ENCODE measurements at places on chromosomes 5 and 9.

GRCh38 chr5:126970517-126971017 lies 59.8 kb downstream of the MARCHF3 start:
- no peak for DNase-seq

- peak; percentile 96 for DNase-seq
Measured at GRCh38 chr9:132354637-132355355, at the start of gene SETX. SETX (minus strand) TSS chr9:132354986; CDS start chr9:132349428, 5,558 bp downstream.

- peak; percentile 86 for DNase-seq
Measured at GRCh38 chr9:87464110-87464991, 33.3 kb upstream of the DAPK1 start.

GRCh38 chr5:90201923-90202322 lies 207.6 kb downstream of the CETN3 start:
- DNase-seq: no peak

GRCh38 chr5:53820802-53821171 lies 260.3 kb downstream of the NDUFS4 start:
- DNase-seq: no peak

GRCh38 chr5:142881784-142882126 lies 111.6 kb downstream of the ARHGAP26 start:
- DNase-seq: no peak

- no peak for DNase-seq
Measured at GRCh38 chr9:81791076-81791475, 101.7 kb upstream of the TLE1 start.

DNA sequence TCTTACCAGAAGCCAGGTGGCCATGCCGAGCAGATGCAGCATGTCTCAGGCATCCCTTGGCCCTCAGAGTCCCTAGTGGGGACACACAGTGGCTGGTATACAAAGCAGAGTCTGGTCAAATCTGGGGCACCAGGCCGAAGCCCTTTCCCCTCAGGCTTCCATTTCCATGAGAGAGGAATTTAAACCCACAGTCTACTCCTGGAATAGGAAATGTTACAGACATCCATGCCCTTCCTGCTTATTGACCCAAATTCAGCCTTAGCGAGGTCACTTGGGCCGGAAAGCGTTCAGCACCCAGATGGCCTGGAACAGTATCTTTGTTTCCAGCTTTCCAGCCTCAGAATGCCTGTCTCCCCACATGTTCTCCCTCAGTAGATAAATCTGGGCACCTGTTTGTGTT lies 131.7 kb downstream of the PIP5K1B start:
- DNase-seq: no peak

DNA sequence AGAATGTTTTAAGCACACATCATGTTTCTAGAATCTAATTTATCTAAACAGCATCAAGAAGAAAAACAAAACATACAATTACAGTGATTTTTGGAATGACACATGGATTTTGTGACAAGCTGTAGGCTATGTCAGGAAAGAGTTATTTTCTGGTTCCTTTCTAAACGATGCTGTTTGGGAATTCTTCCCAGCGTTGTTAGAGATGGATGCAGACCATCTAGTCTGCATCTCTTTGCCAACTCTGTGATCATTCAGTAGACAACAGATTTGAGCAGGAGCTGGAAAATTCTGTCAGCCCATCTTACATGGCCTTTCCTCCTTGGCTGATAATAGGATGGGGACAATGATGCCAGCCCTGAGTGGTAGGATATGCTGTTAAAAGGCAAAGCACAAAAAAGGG lies 295.7 kb upstream of the TRPC7 start:
- DNase-seq: no peak

- DNase-seq: no peak
Measured at GRCh38 chr5:103929338-103930013, 366.9 kb upstream of the NUDT12 start.

DNA sequence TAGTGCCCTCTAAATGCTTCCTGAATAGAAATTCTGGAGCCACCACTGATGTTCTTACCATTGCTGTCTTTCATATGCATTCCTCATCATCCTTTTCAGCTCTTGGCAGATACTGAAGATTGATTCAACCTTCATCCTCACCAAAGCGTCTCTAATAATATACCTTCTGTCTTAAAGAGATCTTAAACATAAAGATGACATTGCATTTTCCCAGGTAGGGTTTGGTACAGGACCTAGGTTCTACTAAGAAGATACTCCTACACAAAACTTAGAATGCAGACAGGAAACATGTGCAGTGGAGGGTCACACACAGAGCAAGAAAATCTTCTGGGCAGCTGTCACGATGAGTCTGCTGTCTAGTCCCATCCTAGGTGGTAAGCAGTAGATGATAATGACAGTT lies 41.0 kb upstream of the RPS23 start:
- DNase-seq: no peak

DNA sequence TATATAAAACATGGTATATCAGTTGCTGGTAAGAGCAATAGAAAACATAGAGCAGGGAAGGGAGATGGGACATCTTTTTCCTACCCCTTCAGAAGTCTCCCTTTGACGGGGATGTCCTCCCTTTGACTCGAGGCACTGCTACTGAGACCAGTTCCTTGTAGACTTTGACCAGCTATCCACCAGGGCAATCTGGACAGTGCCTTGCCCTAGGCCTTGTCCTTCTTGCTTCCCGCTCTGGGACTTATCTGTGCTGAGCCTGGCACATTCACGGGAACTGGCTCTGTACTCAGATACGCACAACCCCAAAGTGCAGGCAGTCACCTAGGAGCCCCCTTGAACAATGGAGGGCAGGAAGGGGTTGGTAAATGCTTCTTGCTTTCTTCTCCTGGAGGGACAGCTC lies 116.6 kb upstream of the ANKH start:
- DNase-seq: no peak

GRCh38 chr9:83280790-83281189 lies 217.8 kb upstream of the RASEF start:
- DNase-seq: no peak

GRCh38 chr5:129125819-129126218 lies 31.3 kb downstream of the ISOC1 start:
- peak; percentile 6 for DNase-seq

- DNase-seq: no peak
Measured at GRCh38 chr5:66889524-66889923, 293.3 kb downstream of the MAST4 start.

DNA sequence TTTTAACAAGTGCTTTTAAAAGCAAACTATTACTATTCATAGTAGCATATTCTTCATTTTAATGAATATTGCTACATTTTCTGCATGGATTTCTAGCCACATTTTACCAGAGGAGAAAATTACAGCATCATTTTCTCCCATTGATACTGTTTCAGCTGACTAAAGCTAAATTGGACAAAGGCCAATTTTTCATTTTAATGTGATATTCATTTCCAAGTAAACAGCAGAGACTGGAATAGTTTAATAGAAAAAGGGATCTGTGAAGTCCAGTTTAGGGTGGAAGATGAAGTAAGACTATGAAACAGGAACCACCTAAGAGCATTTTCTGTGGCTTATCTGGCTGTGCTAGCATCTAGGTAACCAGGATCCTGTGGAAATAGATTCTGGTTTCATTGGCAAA lies 128.1 kb downstream of the GIN1 start:
- no peak for DNase-seq

DNA sequence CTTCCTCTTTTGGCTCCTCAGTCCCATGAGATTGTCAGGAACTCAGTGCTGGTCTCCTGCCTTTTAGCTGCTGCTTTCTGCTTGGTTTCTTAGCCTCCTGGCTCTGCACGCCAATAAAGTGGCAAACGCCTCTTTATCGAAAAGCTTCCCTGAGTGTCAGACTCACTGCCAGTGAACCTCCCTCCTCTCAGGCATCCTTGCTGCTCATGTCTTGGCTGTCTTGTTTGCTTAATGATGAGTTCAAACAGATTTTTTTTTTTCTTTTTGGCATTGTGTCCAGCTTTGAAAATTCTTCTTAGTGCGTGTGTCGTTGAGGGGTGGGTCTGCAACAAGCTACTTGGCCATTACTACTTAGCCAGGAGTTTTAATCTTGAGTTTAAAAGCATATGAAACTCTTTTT lies 14.9 kb downstream of the RASGRF2 start:
- no peak for DNase-seq

DNA sequence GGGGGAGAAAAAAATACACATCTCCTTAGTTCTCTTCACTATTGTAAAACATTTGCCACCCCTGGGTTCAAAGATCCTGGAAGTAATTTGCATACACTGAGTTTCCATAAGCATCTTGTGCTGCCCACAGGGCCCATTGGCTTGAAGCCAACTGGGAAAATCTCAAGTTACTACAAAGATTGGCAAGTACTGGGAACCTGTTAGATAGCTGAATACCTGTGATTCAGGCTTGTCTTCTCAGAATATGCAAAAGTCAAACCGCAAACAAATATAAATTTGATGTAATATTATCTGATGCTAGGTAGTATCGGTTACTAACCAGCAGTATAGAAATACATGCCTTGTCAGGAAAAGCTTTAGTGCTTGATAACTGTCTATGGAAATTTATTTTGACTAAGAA lies 156.9 kb upstream of the FST start:
- no peak for DNase-seq

DNA sequence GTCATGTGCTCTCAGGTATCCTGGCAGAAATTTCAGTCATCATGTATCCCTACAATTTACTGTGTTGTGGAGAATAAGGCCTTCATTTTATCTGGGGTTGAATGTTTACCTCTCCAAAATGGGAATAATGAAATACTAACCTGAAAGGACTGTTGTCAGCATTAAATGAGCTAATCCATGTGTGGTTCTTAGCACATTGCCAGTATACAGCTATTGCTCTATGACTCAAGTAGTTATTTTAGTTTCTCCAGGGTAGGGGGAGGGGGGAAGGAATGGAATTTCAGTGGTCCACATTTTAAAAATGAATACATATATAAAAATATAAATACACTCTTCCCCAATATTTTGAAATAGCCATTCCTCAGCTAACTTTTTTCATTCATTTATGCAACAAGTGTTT lies 3.5 kb downstream of the PAM start:
- DNase-seq: no peak

GRCh38 chr9:24144796-24145195 lies 318.8 kb upstream of the ELAVL2 start:
- DNase-seq: no peak

GRCh38 chr5:154722097-154722496 lies 33.1 kb upstream of the LARP1 start:
- no peak for DNase-seq

DNA sequence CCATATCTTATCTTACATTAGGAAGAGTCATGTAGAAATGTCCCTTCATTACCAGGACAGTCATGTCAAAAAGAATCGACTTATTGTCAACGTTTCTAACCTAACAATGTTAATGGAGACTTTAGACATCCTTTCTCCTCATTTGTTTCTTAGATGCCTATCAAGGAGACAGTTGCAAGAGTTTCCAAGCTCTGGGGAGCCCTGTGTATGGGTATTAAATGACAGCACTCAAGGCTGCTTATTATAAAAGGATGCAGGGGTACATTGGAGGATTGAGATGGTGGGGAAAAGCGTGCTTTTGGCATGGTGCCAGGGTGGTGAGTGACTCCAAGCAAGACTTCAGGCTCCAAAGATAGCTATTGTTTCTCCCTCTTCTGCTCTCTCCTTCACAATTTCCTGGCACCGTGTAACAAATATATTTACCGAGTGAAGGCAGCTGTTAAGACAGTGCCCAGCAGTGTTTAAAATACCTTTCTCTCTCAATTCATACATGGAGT lies 461.3 kb upstream of the CLINT1 start:
- DNase-seq: no peak

DNA sequence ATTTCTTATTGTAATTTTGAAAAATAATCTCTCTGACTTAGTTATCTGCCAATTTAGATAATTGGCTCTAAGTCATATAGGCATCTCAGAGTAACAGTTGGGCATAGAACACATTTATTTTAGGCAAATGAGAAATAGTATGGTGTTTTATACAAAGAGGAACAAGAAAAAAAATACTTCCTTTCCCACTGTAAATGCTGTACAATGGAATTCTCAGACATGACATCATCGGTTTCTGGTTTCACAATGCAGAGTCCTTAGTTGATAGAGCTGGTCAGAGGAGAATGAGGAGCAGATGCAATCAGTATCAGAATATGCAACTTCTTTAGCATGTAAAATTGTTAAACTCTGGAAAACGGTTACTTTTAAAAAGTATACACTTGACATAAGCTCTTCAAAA lies 49.4 kb downstream of the PLK2 start:
- DNase-seq: no peak

GRCh38 chr9:131304676-131305355 lies 15.3 kb downstream of the PLPP7 start:
- no peak for DNase-seq

DNA sequence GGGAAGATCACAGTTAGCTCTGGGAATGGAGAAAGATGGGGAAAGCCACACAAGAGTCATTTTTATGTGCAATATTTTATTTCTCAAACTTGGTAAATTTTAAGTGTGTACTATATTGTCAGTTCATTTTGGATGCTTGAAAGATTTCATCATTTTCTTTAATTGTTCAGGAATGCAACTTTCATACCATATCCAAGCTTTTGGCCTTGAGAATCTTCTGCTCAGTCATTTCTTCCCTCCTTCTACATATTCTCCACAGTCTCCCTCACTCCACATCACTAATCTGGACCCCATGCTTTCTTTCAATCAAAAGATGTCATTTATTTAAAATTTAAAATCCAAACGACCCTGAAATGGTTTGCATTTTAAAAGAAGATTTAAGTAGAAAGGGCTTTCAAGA lies 135.4 kb downstream of the FAM114A2 start:
- DNase-seq: no peak

DNA sequence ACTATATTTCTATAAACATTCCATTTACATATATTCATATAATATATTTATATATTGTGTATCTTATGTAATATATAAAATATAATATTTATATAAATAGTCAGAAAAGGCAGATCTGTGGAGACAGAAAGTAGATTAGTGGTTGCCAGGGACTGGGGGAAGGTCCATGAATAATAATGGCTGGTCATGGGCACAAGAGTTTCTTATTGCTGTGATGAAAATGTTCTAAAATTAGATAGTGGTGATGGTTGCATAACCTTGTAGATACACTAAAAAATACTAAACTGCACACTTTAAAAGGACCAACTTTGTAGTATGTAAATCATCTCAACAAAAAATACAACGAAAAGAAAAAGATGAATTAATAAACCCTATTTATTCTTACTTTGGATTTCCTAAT lies 47.3 kb downstream of the NUP155 start:
- DNase-seq: no peak

- DNase-seq: no peak
Measured at GRCh38 chr5:158234323-158235158, 375.6 kb upstream of the CLINT1 start.

DNA sequence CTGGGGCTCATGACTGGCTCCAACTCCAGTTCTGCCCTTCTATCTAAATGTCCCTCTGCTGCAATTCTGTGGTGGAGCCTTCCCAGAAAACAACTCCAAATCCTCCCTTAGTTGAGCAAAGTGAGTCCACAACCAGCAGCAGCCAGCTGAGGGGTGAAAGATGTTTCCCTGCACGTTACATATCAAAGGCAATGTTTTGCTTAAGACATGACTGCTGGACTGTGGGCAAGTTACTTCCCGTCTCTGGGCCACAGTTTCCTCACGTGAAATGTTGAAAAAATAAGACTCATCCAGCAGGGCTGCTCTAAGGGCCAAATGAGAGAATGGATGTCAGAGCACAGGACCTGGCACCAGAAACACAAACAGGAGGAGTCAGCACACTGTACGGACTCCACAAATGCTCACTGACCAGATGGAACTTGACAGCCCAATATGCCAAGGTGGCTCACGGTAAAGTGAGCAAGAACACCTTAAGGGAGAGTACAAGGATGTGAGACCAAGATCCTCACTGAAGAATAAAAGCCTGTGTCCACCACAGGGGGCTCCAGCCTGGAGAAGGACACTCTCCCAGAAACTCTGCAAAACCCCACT lies 138.4 kb upstream of the ABCA1 start:
- DNase-seq: no peak

Data from activated CD4-positive, alpha-beta T cell treated with anti-CD3 and anti-CD28 coated beads, Interleukin-2, Interleukin-4, amounts not matched to agents 100 ng/mL and 50 ng/mL, durations not matched to agents 16 hours and 8 hours (primary cell).